D721Med (cell line): ENCODE measurements at places on chromosomes 2 and 18.
A peak's percentile ranks its signal among the peaks of the same experiment; 100 is the strongest.

GRCh38 chr18:31672628-31673135 is 11.7 kb downstream of the B4GALT6 start:
- DNase-seq = no peak

- no peak for DNase-seq
Observed at GRCh38 chr2:126444512-126444911, 211.4 kb upstream of the GYPC start.

GRCh38 chr18:45232061-45232460 is 383.2 kb upstream of the SLC14A2 start:
- no peak for DNase-seq

- peak; percentile 88 for DNase-seq
Observed at GRCh38 chr2:26577442-26578112, 63.6 kb downstream of the CIB4 start.

DNA sequence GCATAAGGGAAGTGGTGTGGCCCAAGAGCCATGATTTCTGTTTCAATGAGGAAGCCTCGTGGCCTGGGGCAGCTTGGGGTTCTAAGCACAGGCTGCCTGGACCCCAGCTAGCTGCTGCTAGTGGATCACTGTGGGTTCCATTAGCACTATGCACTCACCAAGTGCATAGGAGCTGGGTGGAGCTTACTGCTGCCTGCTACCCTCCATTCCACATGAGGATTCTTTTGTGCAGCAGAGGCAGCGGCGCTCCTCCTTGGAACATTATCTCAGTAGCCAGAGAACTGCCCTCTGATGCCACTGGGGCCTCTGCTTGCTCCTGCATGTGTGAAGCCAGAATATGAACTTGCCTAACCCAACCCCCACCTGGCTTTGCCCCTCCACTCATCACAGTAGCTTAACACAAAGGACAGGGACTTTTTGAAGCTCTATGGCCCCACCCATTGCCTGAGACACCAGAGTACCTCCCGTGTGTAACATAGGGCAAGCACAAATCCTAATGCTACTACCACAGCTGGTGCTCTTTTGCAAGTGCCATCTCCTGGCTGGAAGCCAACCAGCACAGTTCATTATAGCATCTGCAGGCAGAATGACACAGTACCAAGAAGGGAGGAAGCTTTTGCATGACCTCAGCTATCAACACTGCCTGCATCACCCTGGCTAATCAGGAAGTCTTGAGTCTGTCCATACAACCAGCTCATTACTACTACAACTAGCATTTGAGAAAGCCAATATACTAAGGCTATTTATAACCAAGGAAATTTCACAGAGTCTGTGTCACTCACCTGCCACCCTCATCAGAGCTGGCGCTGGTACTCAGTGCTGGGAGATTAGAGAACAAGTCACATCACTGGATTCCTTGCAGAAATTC is 297.0 kb upstream of the GULP1 start:
- DNase-seq = no peak

DNA sequence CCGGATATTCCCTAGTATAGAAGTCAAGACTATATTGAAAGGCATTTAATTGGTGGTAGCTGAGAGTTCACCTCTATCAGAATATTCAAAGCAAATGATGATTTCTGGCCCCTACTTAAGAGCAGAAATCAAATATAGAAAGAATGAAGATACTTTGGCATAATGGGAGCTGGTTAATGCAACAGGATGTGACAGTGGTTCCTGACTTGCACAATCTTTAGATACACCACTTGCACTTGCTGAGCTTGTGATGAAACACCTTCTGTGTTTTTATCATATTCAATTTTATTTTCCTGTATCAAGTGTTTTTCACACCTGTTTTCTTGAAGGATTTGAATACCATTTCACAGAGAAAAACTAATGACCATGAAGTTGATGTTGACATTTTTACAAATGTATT is 124.1 kb upstream of the CDH19 start:
- DNase-seq = no peak

GRCh38 chr2:233195027-233195426 is 56.4 kb upstream of the ATG16L1 start:
- DNase-seq = no peak

DNA sequence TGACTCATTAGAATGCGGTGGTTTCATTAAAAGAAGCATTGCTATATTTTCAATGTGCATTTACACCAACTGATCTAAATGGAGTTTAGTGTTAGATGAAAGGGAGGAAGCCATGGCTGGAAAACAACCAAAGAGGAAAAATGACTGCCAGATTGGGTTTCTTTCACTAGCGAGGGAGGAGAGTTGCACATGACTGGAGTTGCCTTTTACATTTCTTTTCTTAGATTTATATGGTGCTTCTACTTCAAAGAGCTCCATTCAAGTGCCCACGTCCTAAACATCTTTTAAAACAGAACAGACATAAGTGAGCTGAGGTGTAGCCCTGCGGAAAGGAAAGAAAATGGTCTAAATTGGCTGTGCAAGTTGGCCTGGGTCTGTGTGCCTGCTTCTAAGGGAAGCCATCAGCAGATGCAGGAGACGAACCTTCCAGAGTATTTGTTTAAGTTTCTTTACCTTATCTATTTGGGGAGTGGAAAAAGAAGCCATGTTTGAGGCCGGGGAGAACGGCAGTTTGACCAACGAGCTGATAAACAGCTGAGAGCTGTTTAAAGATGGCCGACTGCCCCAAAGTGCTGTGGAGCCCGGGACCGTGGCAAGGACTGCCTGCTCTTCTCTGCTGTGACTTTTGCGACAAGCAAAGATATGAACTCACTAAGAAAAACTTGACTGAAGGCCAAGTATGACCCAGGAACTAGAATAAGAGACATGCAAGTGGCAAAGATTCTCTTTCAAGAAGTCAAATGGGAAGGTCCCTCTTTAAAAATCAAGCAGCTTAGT is 327.0 kb downstream of the ZNF516 start:
- no peak for DNase-seq

DNA sequence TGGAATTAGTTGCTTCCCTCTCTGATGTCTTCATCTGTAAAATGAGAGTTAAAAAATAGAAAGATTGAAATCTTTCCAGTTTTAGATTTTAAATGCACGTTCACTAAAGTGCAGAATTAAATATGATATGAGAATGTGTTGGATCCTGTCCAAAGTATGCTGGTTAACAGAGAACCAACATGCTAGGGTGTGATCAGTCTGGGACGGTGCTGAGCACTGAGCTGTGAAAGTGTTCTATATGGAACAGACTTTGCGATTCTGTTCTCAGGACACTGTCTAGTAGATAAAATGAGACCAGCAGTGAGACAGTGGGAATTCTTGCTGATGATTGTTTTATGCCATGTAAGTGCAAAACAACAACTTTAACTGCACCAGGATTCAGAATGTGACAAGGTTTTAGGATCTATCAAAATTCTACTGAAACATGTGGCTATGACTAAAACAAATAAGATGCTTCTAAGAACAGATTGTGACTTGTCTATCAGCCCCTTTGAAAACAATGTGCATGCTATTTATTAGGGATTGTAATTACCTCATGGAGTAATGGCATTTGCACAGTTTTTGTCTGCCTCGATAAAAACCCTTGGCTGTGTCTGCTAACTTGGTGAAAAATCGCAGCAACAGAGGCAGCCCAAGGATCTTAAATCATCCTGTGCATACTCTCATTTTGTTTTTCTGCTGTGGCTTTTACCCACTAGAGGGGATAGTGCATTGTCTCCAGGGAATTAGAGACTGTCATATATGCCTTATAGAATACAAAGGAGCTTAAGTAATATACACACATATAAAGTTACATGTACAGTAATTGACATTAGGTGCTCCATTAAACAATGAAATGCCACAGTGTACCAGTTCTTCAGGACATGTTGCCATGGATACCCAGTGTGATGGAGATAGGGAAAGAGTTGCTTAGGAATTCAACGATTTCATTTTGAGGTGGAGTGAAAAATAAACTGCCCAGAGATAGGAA is 55.1 kb downstream of the MAP3K20 start:
- no peak for DNase-seq

DNA sequence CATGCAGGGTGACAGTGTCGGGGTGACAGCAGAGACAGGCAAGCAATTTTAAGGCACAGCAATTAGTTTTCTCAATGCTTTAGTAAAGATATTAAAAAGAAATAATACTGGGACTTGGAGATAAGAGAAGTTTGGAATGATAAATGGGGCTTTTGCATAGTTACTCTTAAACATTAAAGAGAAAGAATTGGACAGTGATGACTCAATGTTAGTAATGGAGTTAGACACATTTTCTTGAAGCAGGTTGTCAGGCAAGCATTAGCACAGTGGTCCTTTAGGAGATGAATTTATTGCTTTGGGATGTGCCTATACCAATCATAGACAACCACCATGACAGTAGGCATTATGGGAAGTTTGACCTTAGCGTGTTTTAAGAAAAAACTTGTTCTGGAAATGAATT is 228.3 kb upstream of the RAB12 start:
- DNase-seq = no peak

- no peak for DNase-seq
Observed at GRCh38 chr2:168039881-168040280, 207.5 kb downstream of the STK39 start.

DNA sequence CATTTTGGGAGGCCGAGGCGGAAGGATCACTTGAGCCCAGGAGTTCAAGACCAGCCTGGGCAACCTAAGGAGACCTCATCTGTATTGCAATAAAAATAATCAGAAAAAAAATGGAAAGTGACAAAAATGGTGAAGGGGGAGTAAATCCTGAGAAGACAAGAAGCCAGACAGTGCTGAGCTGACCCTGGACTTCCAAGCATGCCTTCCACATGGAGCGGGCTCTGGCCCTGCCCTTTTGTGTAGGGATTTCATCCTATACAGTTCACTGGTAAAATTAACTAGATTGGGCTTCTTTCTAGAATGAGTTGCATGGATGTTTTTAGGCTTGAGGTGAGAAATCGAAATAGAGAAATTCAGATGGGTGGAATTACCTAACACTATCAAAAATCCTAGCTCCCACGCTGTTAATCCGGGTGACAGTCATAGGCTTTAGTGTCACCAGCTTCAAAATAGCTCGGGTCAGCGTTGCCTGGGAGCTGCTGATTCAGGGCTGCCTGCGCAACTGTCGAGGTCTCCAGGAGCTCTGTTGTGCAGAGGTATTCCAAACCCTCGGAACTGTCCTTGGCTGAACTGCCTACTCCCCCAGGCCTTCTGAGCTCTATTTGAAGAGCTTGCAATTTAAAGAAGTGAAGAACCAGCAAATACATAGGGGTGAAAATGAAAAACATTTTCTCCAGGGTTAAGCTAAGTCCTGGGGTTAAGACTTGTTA is 21.5 kb upstream of the ZNF532 start:
- DNase-seq = peak; percentile 91

DNA sequence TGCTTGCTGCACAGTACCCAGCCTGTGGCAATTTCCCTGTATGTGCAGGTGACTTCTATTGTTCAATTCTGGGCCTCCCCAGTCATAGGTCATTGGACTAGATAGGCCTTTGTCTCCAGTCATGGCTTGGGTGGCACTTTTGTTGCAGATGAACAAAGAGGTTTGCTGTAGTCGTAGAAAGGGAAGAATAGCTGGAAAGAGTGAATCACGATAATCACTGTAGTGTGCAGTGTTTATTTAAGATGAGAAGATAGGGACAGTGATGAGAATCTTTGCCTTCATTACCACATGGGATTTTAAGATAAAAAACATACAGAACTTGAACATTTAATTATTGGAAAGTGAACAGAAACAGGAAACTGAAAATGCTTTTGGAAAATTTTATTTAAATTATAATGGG is 156.1 kb upstream of the CYRIA start:
- DNase-seq = no peak

GRCh38 chr2:237451643-237452469 is 35.2 kb upstream of the MLPH start:
- DNase-seq = no peak

DNA sequence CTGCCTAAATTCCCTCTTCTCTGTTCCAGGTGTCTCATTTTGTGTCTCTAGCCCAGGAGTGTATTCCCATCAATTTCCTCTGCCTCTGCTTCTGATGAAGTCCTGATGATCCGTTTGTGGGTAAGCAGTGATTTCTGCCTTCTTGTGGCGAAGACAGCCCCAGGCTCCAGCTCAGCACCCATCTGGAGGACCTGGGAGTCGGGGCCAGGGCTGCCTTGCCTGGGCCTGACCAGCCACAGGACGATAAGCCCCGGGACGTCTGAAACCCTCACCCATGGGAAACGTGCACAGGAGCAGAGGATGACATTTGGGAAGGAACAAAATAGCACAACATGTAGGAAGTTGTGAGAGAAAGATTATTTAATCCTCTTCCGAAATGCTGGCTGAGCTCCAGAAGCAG is 206.9 kb downstream of the FBXO15 start:
- DNase-seq = no peak

GRCh38 chr2:127118467-127118866 is 11.5 kb upstream of the BIN1 start:
- DNase-seq = no peak

GRCh38 chr2:62208758-62209114 is 12.8 kb downstream of the B3GNT2 start:
- DNase-seq = no peak

GRCh38 chr2:14513903-14514302 is 118.6 kb upstream of the LRATD1 start:
- no peak for DNase-seq

DNA sequence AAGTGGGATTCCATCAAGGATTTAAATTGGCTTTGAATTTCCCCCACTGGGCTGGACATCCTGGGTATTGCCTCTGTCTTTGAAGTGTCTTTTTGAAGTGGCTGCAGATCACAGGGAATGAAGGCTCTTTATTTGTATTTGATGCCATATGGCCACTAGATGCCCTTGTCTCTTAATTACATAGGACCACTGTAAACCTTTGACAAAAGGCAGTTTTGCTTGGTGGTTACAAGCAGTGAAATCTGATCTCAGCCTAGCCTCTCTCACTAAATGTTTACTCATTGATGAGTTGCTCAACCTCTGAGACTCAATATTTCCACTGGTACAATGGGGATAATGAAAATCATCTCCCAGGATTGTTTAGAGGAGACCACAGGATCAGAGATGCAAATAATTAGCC is 102.2 kb downstream of the INSIG2 start:
- no peak for DNase-seq

GRCh38 chr18:23237524-23238151 is 102.4 kb downstream of the CABLES1 start:
- DNase-seq = no peak

DNA sequence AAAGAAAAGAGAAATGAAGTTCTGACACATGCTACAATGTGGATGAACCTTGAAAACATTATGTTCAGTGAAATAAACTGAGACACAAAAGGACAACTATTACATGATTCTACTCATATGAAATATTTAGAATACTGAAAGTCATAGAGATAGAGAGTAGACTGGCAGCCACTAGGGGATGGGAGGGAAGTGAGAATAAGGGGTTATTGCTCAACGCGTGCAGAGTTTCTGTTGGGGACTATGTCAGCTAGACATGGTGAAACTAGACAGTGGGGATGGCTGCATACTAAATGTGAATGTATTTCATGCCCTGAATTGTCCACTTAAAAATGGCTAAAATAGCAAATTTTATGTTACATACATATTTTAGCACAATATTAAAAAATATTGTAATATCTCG is 108.7 kb upstream of the ATL2 start:
- DNase-seq = no peak

DNA sequence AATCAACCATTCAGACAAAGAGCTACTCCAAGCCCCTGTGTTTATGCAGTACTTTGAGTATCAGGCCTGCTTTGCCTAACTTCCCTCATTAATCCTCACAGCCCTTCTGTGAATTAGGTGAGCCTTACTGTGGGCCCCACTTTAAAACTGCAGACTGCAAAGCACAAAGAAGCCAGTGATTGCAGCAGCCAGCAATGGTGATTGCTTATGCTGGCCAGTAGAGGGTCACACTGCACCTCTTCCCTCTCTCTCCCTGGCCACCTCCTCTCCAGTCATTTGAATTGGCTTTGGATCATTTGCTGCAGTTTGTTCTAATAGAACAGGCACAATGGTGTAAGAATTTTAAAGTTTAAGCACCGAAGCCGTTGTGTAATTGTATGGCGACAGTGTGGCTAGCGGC is 229.9 kb downstream of the AGPS start:
- DNase-seq = no peak
